ENCODE measurements at places on chromosomes 1 and 21. TPM values are rescaled to one million over a fixed set of nuclear protein-coding genes. Genes with fewer than 3 reads are reported as not detected.
A peak's percentile ranks its signal among the peaks of the same experiment; 100 is the strongest.

DNA sequence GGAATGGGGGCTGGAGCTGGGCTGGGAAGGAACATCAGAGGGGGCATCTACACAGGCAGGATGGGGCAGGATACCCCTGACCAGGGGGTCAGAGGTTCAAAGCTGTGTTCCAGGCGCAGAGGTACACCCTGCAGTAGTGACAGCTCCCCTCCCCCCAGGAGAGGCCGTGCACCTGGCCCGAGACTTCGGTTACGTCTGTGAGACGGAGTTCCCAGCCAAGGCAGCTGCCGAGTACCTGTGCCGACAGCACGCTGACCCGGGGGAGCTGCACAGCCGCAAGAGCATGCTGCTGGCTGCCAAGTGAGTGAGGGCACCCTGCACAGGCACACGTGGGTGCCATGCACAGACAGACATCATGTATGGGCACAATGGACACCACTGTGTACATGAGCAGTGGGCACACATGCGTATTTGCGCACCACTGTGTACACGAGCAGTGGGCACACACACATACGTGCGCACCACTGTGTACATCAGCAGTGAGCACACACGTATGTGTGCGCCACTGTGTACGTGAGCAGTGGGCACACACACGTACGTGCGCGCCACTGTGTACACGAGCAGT lies 17.4 kb downstream of the TFAP2E start:
- H3K4me1 ChIP-seq = no peaks in the 10 kb centered on the region
- no peak for DNase-seq
- H3K27ac ChIP-seq = no peak overlapping the region

GRCh38 chr1:81679942-81680341 lies 120.8 kb upstream of the ADGRL2 start:
- no peak overlapping the region for H3K27ac ChIP-seq
- peaks cover 4% of the 10 kb centered on the region for H3K4me1 ChIP-seq
- H3K27me3 ChIP-seq = no peaks in the 10 kb centered on the region
- no peak overlapping the region for H3K4me3 ChIP-seq

DNA sequence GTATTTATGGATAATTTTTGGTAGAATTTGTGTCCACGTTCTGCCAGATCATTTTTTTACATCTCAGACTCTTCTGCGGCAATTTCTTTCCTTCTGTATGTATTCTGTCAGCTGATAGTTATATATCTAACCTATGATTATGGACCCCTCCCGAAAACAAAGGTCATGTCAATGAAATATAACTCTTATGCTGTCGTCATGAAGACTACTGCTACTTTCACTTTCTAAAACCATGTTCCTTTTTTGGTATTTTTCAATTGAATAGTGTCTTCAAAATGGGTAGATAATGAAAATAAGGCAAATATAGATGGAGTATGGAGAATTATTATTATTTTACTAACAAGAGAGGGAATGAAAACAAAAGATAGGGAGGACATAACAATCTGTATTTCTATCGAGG lies 3.2 kb downstream of the ANGPTL1 start:
- H3K4me1 ChIP-seq = peaks cover 6% of the 10 kb centered on the region
- H3K4me3 ChIP-seq = peak overlapping the region; percentile 67
- DNase-seq = no peak
- no peaks in the 10 kb centered on the region for H3K27me3 ChIP-seq

- H3K4me3 ChIP-seq = no peak overlapping the region
- no peak for DNase-seq
- no peaks in the 10 kb centered on the region for H3K27me3 ChIP-seq
- no peaks in the 10 kb centered on the region for H3K4me1 ChIP-seq
- no peaks in the 10 kb centered on the region for H3K36me3 ChIP-seq
Measured at GRCh38 chr21:29376556-29376955, 77.8 kb downstream of the BACH1 start.

GRCh38 chr1:11930571-11931445 lies 3.7 kb upstream of the PLOD1 start:
- H3K4me1 ChIP-seq = peaks cover 18% of the 10 kb centered on the region
- DNase-seq = no peak
- no peak overlapping the region for H3K4me3 ChIP-seq
- no peaks in the 10 kb centered on the region for H3K27me3 ChIP-seq
- H3K36me3 ChIP-seq = no peaks in the 10 kb centered on the region
- no peak overlapping the region for H3K27ac ChIP-seq

DNA sequence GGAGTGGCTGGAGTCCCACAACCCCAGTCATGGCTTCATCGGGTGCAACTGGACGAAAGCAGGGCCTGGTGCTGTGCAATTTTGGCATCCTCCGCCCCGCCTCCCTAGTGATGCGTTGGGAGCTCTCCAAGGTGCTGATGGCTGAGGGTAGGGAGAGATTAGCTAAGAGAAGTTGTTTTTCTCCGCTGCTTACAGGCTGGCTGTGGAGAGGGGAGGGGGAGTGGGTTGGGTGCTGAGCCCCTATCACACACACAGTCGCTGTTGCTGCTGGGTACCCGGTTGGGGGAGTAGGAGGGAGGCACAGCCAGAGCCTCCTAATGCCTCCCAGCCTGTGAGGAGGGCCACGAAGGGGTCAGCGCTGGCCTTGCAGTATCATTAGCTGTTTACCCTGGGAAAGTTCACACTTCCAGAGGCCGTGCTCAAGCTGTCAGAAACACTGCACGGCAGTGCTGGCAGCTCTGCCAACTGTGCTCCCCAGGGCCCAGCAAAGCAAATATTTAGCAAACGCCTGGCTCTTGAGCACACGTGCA lies 110.0 kb downstream of the GRIK3 start:
- no peaks in the 10 kb centered on the region for H3K36me3 ChIP-seq
- H3K4me3 ChIP-seq = no peak overlapping the region
- no peak overlapping the region for H3K27ac ChIP-seq
- DNase-seq = no peak
- H3K4me1 ChIP-seq = no peaks in the 10 kb centered on the region
- no peaks in the 10 kb centered on the region for H3K27me3 ChIP-seq

Gene SERPINC1
- total RNA-seq = not detected

Gene SPATA46
- not detected for total RNA-seq

Gene FAM78B
- 0.81 TPM for total RNA-seq
